ENCODE measurements at places on chromosomes 2 and 18.

DNA sequence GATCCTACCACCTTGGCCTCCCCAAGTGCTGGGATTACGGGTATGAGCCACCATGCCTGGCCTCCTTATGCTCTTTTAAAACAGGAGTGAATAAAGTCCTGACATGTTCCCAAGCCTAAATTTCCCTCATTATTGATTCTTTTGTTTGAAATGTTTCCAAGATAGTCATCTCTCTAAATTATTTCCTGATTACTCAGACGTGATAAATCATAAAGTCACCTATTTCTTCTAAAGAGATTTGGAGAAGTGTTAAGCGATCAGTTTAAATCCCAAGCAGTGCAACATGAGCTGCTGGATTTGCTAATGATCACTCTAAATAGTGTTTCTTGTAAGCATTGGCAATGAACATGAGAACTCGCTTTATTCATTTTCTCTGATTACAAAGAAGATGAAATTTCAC lies 51.8 kb downstream of the PMAIP1 start:
- DNase-seq: no peak

- no peak for DNase-seq
Measured at GRCh38 chr2:60531701-60532133, 21.7 kb downstream of the BCL11A start.

DNA sequence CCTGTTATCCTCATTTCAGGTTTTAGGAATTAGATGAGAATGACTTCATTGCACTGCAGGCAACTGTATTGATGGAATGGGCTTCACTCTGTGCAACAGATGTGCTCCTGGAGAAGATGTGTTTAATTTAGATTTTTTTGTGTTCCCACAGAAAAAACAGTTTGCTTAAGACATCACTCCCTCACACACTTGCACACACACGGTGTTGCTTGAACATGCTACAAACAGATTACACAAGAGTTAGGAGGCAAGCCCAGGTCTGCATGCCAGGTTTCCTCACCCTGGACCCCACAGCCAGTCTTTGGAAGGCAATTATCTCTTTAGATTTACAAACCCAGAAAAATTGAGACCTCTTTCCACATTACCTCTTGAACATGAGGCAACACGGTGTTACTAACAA lies 93.7 kb upstream of the KLHL29 start:
- no peak for DNase-seq

GRCh38 chr2:128603411-128603924 lies 284.8 kb upstream of the HS6ST1 start:
- no peak for DNase-seq

DNA sequence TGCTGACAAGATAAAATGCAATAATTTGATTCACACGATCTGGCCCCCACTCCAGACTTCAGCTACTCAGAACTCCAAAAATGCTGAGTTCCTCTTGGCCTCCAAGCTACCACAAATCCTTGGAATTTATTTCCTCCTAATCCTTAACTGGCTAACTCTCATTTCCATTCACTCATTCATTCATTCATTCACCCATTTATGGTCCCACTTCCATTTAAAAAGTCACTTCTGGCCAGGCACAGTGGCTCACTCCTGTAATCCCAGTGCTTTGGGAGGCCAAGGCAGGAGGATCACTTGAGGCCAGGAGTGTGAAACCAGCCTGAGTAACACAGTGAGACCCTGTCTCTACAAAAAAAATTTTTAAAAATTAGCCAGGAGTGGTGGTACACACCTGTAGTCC lies 12.5 kb downstream of the SOS1 start:
- no peak for DNase-seq

GRCh38 chr2:67267241-67267640 lies 129.9 kb upstream of the ETAA1 start:
- DNase-seq: no peak

- no peak for DNase-seq
Measured at GRCh38 chr2:2940061-2940460, 437.6 kb downstream of the EIPR1 start.

GRCh38 chr2:120622886-120623753 lies 112.5 kb upstream of the GLI2 start:
- DNase-seq: no peak

- no peak for DNase-seq
Measured at GRCh38 chr18:46555724-46556123, 101.3 kb downstream of the LOXHD1 start.

DNA sequence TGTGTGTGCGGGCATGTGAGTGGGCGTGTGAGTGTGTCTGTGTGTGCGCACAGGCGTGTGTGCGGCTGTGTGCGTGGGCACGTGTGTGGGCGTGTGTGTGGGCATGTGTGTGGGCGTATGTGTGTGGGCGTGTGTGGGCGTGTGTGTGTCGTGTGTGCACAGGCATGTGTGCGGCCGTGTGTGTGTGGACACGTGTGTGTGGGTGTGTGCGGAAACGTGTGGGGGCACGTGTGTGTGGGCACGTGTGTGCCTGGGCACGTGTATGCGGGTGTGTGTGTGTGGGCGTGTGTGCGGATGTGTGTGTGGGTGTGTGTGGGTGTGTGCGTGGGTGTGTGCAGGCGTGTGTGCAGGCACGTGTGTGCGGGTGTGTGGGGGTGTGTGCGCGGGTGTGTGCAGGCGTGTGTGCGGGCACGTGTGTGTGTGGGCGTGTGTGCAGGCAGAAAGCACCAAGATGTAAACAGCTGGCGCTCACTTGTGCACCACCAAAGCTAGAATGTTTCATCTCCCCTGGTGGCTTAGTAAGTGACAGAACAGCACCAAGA lies 31.2 kb upstream of the ALKAL2 start:
- DNase-seq: no peak

GRCh38 chr2:26612522-26613240 lies 28.5 kb downstream of the CIB4 start:
- DNase-seq: no peak

DNA sequence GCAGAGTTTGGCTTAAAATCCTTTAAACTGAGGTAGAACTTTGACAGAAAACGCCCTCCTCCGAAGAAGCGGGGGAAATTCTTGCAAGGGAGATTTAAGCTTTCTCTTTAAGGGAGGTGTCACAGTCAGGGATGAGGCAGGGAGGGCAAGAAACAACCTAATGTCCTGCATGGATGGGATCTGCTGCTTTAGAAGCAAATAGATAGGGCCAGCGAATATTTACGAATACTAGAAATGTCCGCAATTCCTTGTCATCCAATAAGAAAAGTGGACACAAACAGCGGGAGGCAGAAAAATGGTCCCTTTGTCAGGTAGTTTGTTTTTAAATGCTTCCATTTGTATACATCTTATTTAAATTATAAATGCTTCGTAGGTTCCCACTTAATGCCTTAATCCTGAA lies 12.0 kb downstream of the MEIS1 start:
- DNase-seq: no peak

DNA sequence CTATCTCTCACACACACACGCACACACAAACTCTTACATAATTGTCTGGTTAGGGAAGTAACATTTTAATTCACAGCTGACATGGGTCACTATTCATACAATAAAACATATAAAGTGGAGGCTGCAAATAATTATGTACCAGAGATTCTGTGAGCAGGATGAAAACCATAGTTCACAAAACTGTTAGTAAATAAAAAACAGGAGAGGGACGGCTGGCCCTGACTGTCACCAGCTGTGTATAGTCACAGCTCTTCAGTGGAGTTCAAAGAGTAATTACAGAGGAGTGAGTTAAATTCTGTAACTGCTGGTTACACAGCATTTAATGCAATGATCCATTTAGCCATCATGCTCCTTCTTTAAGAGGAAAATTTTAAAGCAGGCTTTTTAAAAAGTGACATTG lies 76.9 kb downstream of the NRXN1 start:
- DNase-seq: no peak

- no peak for DNase-seq
Measured at GRCh38 chr2:32262105-32262504, 2.6 kb downstream of the NLRC4 start.

DNA sequence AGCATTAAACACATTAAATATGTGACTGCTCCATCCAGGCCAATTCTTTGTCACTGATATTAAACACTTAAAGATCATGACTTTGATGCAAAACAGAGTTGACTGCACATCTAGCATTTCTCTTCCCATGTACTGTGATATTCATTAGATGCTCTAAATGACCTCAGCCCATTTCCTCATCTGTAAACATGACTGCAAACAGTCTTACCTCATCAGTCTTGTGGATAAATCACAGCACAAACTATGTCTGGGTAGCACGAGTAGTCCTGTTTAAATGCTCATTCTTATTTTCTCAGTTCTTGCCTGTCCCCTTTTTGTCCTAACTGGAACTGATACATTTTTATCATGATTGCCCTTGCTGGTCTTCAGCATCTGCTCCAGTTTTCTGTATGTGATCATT lies 1974.8 kb upstream of the LRRTM1 start:
- no peak for DNase-seq

- DNase-seq: no peak
Measured at GRCh38 chr18:23137788-23138216, 2.5 kb downstream of the CABLES1 start.

DNA sequence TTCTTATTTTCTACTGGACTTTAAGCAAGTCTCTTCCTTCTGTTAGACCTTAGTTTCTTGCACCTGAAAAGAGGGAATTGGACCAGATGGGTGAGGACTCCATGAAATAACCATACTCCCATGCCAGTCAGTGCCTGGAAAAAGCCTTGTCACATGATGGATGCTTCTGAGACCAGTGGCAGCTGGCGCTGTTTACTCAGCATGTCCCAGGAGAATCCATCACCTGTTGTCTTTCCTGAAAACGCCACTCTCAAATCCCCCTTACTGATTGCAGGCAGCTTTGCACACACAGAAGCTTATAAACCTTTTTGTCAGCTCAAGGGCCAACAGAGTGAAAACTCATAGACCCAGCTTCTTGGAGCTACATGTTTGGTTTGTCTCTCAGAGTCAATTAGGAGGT lies 117.6 kb downstream of the POLE4 start:
- DNase-seq: no peak

DNA sequence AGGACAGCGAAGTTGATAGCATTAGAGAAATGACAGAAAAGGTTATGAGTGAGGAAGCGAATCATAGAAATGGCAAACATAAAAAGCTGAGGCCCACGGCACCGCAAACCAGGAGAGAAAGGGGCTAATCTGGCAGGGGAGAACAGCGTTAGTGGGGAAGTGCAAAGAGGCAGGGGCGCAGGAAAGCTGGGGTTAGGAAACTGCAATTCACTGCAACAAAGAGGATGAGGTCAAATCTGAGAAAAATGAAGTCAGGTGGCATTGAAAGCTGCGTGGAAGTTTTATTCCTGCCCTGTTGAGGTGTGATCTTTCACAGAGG lies 653 bp upstream of the ABI2 start:
- no peak for DNase-seq

DNA sequence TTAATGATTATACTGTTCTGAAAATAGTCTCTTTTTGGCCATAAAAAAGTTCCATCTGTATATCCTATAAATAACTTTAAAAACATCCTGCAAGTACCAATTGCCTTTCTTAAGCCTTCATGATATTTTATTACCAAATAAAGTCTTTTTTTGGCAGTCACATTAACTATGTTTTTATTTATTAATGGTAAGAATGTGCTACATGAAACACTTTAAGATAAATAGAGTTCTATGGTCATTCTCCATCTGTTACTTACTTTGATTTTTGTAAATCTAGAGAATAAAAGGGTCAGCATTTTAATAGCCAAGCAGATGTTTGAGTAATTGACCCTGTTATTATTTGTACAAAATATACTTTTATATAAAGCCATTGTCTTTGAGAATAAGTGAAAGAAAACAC lies 52.6 kb downstream of the LCLAT1 start:
- DNase-seq: no peak

GRCh38 chr18:44025421-44025820 lies 655.3 kb upstream of the SETBP1 start:
- DNase-seq: no peak

GRCh38 chr2:3179208-3179607 lies 198.4 kb downstream of the EIPR1 start:
- no peak for DNase-seq

- DNase-seq: no peak
Measured at GRCh38 chr2:201448701-201449100, 2.6 kb downstream of the TRAK2 start.

GRCh38 chr18:3726238-3726951 lies 276.4 kb downstream of the TGIF1 start:
- no peak for DNase-seq

DNA sequence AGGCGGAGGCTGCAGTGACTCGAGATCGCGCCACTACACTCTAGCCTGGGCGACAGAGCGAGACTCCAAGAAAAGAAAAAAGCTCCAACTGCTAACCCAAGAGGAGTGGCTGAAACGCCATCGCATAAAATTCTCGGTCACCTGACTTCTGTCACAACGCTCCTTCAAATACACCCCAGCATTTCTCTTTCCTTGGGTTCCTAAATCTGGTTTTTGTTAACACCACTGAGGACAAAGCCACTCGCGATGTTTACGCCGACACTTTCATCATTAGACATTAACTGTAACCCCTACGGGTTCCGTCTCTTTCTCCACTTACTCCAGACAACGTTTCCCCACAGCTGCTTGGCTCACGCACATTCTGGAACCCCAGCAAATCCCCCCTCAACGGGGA lies 679 bp downstream of the CLK1 start:
- DNase-seq: no peak

DNA sequence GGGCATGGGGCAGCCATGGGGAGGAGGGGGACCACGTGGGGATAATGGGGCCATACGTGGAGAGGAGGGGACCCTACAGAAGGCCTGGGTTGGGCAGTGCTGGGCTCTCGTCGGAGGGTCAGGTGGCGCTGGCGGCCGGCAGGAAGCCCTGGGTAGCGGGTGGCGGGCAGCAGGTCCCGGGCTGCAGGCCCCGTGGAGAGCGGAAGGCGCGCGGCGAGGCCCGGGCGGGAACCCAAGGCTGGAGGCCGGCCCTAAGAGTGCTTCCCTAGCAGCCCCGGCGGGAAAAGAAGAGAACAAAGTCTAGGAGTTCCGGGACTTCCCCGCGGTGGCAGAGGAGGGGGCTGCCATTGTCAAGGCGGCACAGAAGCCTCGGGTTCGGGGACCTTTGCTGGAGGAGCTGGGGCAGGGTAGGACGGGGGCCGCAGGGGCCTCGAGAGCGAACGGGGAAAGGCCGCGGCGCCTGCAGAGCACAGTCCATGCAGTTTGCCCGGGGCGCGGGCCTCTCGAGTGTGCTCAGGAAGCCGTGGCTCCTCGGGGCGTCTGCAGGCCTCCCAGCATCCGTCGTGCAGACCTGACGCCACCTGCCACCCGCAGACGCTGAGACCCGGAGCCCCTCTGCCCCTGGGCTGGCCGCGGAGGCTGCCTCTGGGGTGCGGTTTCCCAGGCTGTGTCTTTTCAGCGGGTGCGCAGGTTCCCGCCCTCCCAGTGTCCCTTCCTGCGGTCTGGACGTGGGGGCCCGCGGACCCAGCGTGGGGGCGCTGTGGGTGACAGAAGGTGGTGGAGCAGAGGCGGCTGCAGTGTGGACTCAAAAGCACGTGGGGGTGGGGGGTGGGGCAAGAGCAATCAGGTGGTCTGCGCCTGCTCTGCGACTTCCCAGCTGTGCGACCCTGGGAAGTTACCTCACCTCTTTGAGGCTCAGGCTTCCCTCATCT lies 19.4 kb upstream of the NCL start:
- no peak for DNase-seq
